Stimulated activated CD8-positive, alpha-beta memory T cell treated with anti-CD3 and anti-CD28 coated beads, Interleukin-7, amount 100 ng/mL, for 24 hours (primary cell): ENCODE measurements at places on chromosomes 2 and 18.

- no peak for DNase-seq
These were observed 55.7 kb downstream of the MSH6 start for GRCh38 chr2:47838686-47839085.

GRCh38 chr2:98140210-98140609, 53.2 kb downstream of the VWA3B start:
- DNase-seq, result no peak

DNA sequence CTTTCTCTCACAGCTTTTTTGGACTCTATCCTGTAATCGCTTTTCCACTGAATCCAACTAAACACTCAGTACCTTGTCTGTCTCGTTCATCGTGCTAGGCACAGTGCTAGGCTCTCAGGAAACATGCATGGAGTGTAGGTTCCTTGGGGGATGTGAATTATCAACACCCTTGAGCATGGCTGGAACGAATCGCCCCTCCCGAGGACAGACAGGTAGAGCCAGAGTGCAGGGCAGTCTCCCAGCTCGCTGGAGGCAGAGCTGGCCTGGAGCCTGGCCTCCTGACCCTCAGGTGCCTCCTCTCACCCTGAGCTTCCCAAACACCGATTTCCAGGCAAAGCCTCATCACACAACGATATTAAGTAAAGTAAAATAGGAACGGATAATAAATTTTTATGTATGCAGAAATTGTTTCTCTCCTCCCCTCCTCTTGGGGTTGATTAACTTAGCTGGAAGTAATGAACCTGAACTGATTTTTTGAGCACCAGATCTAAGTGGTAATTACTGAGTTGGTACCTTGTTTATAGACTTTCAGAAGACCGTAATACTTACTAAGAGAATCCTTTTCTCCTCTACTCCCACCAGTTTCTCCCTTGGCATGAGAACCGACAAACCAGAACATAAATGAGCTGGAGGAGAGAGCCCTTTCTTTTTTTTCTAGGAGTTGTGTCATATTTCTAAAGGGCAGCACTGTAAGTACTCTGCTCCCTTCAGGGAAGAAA, 90.5 kb downstream of the MSH2 start:
- DNase-seq, result no peak

DNA sequence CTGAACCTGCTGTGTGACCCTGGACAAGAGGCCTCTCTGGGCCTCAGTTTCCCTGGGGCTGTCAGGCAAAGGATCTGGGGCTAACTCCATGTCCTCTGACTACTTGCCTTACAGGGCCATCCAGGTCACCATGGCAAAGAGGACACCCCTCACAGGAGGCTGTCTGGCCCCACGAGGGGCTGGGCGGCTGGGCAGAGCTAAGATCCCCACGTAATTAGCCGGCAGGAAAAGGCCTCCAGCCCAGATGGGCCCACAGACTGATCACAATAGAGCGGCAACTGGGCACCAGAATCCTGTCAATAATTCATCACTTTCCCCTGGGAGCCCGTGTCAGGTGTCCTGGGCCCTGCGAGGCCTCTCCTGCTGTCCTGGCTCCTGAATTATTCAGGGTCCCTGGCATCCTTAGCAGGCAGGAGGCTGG, 44.8 kb upstream of the OTOF start:
- no peak for DNase-seq

GRCh38 chr2:203500951-203501350, 34.1 kb downstream of the RAPH1 start:
- no peak for DNase-seq

DNA sequence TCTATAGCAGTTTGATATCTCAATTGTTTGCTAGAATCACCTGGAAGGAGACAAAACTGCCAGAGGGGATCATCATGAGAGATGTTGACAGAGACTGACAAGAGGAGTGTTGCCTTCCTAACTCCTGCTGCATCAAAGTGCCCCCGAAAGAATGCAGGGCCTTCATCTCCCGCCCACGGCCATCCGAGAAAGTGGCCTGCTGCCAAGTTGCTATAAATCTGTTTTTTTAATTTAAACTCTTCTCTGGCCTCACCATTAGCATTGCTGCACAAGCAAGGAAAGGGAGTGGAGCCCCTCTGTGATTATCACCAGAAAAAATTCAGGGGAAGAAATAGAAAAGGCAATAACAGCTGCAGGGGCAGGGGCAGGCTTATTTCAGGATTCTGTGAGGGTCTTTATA, 238.1 kb upstream of the EPHA4 start:
- no peak for DNase-seq

- DNase-seq, result no peak
These were observed 172.8 kb upstream of the SESTD1 start for GRCh38 chr2:179437430-179437829.

DNA sequence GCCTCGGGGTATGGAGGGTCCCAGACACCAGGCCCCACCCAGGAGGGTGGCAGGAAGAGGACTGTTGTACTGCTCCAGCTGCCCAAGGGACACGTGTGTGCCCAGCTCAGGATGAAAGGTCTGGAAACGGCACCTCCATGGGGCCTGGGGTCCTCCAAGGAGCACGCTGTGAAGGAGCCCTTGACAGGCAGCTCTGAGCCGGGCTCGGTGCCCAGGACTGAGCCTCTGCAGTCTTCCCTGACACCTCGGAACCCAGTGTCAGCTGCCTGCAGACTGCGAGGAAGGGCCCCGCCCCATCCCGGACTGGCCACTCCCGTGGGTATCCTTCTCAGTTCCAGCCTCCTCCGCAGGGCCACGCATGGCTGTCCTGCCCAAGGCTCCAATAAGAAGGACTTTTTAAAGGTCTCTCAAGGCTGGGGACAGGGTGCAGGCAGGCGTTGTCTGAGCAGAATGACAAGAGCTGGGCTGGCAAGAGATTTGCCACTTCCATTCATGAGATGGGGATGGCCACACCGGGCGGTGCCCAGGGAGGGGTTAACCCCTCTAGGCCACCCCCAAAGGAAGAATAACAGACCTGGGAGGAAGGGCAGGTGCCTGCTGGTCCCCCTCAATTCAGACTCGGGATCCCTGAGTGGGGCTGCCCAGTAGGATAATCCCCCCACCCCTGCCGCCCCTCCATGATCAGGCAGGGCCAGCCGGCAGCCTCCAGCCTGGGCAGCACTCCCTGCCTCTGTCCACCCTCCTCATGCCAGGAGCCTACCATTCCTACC, 8.9 kb downstream of the ECEL1 start:
- DNase-seq, result no peak

DNA sequence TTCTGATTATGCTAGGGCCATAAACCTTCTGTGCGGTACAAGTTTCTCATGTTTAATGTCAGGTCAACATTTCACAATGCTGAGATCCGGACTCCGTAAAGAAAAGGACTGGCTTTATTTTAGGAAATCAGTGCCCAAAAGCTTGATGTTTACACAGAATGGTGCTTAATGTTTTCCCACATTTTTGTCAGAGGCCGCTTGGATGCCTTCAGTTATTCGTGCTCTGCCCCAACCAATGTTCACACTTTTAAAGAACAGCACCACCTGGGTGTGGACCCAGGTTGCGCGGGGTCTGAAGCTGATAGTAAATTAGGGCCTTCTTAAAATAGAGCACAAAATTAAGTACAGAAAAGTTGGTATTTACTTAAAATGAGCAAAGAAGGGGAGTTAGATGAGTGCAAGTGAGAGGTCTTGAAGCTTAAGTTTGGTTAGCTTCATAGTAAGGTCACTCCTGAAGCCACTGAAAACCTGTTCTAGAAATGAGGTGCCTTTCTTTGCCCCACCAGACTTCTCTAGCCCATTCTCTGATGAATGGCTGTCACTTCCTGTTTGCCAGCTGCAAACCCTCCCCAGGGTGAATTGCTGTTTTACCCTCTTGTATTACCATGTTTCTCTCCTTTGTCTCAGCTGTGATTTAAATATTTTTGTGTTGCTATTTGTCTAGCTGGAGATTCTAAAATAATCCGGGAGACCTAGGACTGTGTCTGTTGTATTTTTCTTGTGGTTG, 20.5 kb downstream of the SLC3A1 start:
- no peak for DNase-seq

GRCh38 chr2:72183016-72183415, 35.4 kb upstream of the CYP26B1 start:
- no peak for DNase-seq

- DNase-seq, result no peak
These were observed 134.3 kb downstream of the ZNF236 start for GRCh38 chr18:76956648-76957047.

- no peak for DNase-seq
These were observed 68.8 kb upstream of the SPTBN1 start for GRCh38 chr2:54387059-54387991.

GRCh38 chr2:191069606-191070005, 55.6 kb upstream of the STAT1 start:
- no peak for DNase-seq

GRCh38 chr2:65175894-65176530, 46.1 kb upstream of the RAB1A start:
- DNase-seq, result no peak

DNA sequence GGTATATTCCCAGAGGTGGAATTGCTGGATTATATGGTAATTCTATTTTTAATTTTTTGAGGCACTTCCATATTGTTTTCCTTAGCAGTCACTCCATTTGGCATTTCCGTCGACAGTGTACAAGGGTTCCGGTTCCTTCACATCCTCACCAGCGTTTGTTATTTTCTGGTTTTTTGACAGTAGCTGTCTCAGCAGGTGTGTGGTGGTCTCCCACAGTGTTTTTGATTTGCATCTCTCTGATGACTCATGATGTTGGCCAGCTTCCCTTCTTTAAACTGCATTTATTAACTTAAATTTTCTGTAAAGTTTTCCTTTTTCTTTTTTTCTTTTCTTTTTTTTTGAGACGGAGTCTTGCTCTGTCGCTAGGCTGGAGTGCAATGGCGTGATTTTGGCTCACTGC, 19.7 kb downstream of the SH3BP4 start:
- DNase-seq, result no peak

- DNase-seq, result no peak
These were observed 53.8 kb downstream of the SMCHD1 start for GRCh38 chr18:2709316-2709715.

- DNase-seq, result no peak
These were observed 153.3 kb upstream of the NDUFV2 start for GRCh38 chr18:8949206-8949605.

DNA sequence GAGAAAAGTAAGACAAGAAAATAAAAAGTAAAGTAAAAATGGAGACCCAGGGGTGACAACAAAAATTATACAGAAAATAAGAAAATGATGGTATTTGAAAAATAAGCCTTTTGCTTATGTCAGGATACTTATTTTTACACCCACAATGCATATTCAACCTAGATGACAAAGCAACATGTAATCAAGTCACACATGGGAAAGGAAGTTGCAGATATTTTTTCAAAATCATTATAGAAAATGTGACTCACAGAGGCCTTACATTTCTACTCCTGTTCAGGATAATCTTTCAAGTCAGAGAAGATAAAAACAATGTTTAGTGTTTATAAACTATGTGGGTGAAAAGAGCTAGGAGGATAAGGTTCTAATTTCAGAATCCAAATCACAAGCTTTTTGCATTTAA, 275.3 kb upstream of the UBE2E3 start:
- no peak for DNase-seq

DNA sequence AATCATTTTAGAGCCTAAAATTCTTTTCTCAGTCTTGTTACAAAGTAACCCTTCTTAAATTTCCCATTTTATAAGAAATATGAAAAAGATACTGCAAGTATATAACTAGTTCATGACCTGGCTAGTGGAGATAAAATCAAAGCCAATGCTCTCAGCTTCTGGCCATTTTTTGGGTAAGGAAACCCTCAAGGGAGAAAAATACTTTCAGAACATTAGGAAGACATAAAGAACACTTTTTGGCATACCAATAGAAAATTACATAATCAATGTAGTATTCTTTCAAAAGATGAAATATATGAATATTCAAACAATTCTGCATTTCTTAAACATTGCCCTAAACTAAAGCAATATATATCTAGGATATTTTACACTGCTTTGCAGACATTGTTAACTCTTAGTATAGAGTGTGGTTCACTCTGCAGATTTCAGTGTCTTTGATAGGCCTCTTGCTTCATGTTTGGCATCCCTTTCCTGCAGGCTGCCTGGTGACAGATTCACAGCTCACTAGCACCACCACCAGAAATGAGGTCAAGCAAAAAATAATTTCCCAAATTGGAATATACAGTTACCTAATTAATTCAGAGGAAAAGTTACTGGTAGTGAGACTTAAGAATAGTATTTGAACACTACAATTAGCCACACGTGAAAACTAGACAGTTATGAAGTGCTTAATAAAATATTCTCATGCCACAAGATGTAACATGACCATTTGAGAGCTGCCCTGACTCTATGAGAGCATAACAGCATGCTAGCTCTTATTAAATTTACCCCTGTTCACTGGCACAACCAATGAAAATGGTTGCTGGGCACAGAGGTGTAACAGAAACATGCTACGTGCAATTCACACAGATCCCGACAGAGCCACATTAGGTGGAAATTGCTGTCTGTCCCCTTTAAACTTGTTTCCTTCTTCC, 36.0 kb downstream of the PAIP2B start:
- no peak for DNase-seq

- no peak for DNase-seq
These were observed 111.3 kb downstream of the ESCO1 start for GRCh38 chr18:21489119-21489750.

DNA sequence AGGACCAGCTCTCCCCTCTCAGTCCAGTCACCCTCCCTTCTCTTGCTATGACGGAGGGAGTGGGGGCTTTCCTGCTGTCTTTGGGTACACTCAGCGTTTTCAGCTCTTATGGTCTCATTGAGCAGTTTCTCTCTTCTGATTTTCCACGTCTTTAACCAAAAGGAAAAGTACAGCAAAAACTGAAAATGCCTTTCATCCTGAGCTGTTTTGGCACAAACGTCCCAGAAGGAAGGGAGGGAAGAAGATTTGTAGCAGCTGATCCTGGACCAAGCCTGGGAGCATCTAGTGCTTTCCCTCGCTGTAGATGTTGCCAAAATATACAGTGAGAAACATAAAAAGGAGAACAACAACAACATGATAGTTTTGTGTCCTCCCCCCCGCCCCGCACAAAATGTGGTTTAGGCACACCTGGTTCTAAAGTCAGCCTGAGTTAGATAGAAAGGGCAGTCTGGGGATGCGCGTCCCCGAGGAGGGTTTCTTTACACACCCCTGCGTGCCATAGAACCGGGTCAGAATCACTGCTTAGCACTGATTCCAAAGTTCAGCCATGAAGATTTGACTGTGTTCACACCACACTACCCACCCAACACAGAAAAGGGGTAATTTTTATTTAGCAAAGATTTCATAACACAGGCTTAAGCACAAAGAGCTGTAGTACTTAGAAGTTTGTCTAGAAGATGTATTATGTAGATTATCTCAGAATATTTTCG, 53.4 kb downstream of the SLC40A1 start:
- no peak for DNase-seq

- no peak for DNase-seq
These were observed 450.3 kb downstream of the FBXO15 start for GRCh38 chr18:73697353-73697752.

GRCh38 chr2:129237966-129238725, 741.3 kb upstream of the RAB6C start:
- DNase-seq, result no peak

- DNase-seq, result no peak
These were observed 236.7 kb downstream of the SLC4A3 start for GRCh38 chr2:219864154-219864553.

- no peak for DNase-seq
These were observed 213.8 kb upstream of the HAAO start for GRCh38 chr2:43005975-43006833.
